ENCODE measurements at places on chromosomes 6 and 20.

GRCh38 chr6:11103065-11103464 is 8.5 kb downstream of the ERVFRD-1 start:
- DNase-seq = no peak

DNA sequence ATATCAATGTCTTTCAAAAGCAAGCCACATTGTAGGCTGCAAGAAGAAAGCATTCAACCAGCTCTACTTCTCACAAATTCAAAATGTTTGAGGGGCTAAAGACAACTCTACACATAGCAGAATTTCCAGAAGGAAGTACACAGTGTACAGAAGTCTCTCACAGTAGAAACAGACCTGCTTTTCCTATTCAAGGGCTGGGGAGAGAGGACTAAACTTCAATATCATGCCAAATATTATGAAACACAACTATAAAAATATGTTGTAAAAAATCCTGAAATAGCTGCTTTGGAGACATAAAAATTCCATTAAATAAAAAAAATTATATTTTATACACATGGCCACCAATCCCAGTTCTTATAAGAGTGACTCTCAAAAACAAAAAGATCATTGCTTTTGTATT is 70.8 kb upstream of the IPCEF1 start:
- no peak for DNase-seq

DNA sequence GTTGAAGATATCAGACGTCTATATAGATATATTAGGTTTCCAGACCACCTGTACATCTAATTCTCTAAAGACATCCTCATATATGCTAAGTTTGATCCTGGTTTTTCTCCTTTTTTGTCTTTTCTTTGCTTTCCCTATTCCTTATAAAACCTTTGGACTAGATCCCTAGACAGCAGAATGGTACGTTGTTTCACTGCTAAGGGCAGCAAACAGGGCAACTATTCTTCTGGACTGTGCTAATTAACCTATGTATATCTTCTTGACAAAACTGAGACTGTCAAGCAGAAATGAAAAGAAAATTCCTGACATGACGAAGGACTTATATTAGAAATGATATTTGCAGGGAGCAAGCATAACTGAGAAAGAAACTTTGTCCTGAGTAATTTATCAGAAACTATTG is 19.1 kb downstream of the ME1 start:
- no peak for DNase-seq

DNA sequence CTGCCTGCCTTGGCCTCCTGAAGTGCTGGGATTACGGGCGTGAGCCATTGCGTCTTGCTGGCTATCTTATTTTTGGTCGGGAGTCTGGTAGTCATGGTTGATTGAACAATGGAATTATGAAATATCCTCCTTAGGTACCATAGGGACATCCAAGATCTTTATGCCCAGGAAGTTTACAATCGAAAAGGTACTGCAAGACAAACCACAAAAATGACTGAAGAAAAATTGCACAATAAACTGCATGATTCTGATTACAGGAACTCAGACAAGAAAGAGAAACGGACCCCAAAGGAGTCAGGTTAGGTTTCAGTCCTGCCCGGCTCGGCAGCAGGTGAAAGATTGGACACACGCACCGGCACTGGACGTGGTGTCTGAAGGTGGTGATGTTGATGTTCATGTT is 5.3 kb downstream of the SLC26A8 start:
- no peak for DNase-seq

DNA sequence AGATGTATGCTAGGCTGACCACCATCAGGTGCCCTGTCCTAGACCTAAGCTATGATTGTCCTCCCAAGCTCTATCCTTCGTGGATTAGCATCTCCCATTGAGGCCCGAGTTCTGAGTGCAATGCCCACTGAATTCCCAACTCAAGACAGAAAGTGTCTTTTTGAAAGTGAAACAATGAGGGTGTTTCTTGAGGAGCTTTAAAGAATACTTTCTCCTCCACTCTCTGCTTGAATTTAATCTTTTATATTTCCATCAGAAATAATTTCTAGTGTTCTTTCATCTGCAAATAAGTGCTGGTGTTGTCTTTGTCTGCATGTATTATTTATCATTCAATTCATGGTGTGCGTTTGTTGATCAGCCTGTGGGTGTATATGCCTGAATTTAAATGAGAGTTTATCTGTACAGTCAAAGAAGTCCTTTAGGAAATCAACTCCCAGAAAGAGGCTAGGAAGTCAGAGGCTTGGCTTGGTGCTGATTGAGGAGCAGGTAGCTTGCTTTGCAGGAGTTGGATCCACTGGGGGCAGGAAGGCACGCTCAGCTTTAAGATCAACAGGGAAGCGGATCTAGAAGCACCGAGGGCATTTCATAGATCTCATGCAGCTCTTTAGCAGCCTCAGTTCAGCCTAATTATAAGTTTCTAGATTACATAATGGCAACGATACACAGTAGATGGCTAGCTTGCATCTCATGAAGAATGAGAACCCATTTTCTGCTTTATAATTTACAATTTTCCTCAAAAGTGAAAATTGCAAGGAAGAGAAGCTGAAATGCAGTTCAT is 36.0 kb upstream of the CCN6 start:
- DNase-seq = no peak

DNA sequence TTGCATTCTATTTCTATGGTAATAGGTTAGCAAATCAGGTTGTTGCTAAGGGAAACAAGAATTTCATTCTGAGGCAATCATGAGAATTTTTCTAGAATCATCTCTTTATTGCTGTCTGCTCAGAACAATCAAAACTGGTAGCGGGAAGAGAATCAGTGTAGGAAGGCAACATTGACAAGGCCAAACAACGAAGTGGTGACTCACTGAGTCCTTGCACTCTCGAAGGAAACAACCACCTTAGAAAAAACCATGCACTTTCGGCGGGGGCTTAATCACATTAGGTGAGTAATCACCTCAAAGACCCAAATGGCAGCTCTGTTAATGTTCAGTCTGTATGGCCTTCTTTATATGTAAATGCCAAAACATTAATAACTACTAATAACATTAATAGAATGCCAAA is 78.8 kb upstream of the MAP7 start:
- no peak for DNase-seq

DNA sequence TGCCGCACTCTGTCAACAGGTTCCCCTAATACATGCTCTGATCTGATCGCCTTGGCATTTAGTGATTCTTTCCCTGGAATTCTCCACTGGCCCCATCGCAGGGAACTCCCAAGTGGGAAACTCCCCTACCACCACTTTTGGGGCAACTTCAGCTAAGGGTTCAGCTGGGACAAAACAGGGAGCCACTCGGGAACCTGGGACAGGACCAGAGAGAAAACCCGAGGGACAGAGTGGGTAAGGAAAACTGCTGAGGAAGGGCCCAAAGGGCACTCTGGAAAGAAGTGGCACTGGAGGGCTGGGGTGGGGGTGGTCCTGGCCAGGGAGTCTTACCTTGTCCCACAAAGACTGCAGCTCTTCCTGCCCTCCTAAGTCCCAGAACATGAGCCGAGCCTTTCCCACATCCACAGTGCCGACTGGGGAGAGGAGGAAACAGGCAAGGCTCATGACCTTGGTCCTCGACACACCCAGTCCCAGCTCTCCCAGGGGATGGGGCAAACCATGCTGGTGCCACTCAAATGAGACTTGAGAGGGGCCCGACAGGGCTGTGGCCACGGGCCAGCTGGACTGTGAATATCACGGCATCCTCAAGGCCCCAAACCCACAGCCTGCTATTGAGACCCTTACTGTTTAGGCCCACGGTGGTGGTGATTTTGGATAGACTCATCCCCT is 1.6 kb downstream of the ARFRP1 start:
- DNase-seq = no peak

GRCh38 chr6:147005499-147005898 is 198.7 kb upstream of the STXBP5 start:
- DNase-seq = no peak

GRCh38 chr6:1164600-1164999 is 147.3 kb upstream of the FOXQ1 start:
- no peak for DNase-seq

- DNase-seq = peak; percentile 67
Observed at GRCh38 chr20:9068233-9068801, 570 bp upstream of the PLCB4 start.

- no peak for DNase-seq
Observed at GRCh38 chr20:18011951-18012645, 43.3 kb downstream of the MGME1 start.

DNA sequence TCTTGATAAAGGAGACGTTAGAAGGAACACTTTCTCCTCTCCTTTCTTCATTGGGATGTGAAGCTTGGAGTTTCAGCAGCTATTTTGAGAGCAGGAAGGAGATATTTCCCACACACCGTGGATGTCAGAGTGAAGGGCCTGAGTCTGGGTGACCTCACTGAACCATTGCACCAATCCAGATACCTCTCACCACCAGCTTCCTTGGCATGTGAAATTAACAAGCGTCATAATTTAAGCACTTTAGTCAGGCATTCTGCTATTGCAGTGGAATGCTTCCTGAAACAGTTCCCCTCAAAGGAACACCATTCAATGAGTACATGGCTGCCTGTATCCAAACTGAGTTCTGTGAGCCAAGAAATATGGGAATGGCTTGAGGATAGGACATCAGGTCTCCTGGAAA is 83.7 kb downstream of the CHMP4B start:
- no peak for DNase-seq

DNA sequence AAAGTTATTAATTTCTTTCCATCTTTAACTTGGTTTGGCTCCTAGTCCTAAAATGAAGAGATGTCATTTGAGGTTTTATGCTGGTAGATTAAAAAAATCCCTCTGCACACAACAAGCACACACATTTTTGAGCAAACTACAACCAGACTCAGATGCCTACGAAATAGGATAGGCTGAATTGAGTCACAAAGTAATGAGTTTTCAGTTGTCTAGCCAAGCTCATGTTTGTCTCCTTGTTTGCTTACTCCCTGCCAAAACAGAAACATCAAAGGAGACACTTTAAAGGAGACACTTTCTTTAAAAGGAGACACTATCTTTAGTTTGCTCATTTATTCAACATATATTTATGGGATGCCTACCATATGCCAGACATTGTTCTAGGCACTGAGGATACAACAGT is 56.2 kb downstream of the TPBG start:
- no peak for DNase-seq

- no peak for DNase-seq
Observed at GRCh38 chr6:139860203-139860602, 485.8 kb upstream of the CITED2 start.

GRCh38 chr6:49847673-49848072 is 18.7 kb downstream of the CRISP1 start:
- no peak for DNase-seq

DNA sequence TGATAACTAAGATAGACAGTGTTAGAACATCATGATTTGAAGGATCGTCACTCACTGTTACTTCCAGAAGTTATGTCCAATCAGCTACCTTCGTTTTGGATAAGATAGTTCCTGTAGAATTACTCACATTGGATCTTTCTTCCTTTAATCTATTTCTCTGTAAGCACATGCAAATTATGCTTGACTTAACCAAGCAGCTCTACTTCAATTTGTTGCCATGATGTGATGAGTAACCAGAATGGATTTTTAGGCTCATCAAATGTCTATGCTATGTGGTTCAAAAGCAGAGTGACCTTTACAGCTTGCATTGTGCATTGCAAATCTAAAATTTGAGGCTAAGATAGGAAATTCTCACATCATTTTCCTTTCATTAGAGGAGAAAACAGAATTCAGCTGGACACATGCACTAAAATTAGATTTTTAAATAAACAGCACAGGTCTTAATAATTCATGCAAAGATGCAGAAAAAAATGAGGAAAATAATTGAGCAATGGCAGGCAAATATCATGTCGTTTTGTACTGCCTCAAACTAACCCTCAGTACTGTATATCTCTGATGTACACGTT is 76.7 kb upstream of the ZFP64 start:
- DNase-seq = no peak

- DNase-seq = peak; percentile 12
Observed at GRCh38 chr6:26501482-26501986, 1.4 kb downstream of the BTN1A1 start.

- DNase-seq = no peak
Observed at GRCh38 chr6:107690643-107691061, 133.5 kb downstream of the SCML4 start.

DNA sequence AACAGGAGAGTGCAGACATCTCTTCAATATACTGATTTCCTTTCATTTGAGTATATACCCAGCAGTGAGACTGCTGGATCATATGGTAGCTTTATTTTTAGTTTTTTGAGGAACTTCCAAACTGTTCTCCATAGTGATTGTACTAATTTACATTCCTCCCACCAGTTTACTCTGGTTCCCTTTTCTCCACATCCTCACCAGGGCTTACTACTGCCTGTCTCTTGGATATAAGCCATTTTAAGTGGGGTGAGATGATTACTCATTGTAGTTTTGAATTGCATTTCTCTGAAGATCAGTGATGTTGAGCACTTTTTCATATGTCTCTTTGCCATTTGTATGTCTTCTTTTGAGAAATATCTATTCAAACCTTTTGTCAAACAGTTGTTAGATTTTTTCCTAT is 64.9 kb upstream of the HMGCLL1 start:
- DNase-seq = no peak

DNA sequence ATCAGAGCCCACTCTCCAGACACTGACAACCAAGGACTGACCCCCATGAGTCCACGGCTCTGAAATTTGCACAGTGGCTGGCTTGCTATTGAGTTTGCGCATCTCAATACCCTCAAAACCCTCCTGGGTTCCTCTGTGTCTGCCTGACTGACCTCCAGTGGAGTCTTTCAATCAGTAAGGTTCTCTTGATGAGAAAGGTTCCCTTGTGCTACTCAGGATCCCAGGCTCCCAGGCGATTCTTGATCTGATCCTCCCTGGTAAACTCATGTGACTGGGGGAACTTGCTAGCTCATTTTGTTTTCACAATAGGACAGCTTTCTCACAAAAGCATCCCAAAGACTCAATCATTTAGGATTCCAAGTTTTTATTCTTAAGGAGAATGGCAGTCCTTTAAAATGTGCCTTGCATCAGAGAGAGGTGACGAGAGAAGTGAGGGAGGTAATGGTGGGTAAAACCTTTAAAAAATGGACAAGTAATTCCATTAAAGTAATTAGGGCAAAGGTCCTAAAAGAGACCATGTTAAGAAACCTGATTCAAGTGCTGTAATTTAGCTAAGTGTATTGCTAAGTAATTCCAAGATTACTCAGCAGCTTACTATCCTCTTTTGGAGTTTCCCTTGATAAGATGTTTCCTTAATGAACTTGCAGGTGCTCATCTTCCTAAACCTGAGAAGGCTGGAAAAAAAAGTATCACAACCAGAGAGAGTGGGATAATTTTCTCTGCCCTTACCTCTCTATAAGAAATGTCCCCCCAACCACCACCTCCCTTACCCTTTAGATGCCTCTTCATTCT is 304.7 kb upstream of the SGK1 start:
- no peak for DNase-seq

GRCh38 chr6:72561629-72562028 is 60.2 kb upstream of the KCNQ5 start:
- no peak for DNase-seq

DNA sequence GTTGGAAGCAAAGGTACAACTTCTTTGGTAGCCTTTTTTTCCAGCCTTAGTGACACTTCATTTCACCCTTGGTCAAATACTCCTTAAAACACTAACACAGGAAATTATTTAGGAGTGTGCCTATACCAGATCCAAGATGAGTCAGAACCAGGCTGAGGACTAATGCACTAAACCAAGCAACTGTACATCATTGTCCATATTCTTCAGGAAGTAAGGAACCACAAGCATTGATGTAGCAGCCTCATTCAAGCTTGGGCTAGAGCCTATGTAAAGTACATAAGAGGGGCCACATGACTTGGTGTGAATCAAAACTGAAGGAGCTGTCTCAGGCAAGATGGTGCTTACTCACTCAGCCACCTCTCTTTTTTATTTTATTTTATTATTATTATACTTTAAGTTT is 20.7 kb upstream of the ADGB start:
- DNase-seq = no peak

- DNase-seq = no peak
Observed at GRCh38 chr6:132341646-132342045, 59.6 kb downstream of the MOXD1 start.

All from neural crest cell (in vitro differentiated cells).